Right atrium auricular region (tissue), 2 donors: ENCODE measurements at places on chromosomes 5 and 9. TPM values are rescaled to one million over a fixed set of nuclear protein-coding genes. Genes with fewer than 3 reads are reported as not detected.
A peak's percentile ranks its signal among the peaks of the same experiment; 100 is the strongest.

The GPRIN1 gene
- total RNA-seq, result 0.22 TPM

GRCh38 chr5:180670586-180671359 is 21.4 kb upstream of the FLT4 start:
- no peaks in the 10 kb centered on the region for H3K36me3 ChIP-seq
- H3K27me3 ChIP-seq, result peaks cover 5% of the 10 kb centered on the region
- no peak overlapping the region for H3K27ac ChIP-seq
- no peak overlapping the region for H3K4me3 ChIP-seq

The ABO gene
- total RNA-seq, result 1.1 TPM

DNA sequence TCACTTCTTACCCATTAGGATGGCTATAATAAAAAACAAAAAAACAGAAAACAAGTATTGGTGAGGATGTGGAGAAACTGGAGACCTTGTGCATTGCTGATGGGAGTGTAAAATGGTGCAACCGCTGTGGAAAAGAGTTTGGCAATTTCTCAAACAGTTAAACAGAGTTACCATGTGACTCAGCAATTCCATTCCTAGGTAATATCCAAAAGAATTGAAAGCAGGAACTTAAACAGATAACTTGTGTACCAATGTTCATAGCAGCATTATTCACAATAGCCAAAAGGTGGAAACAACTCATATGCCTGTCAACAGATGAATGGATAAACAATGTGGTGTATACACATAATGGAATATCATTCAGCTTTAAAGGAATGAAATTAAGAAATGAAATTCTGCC is 28.9 kb downstream of the DCP2 start:
- H3K4me1 ChIP-seq, result no peaks in the 10 kb centered on the region
- H3K4me3 ChIP-seq, result no peak overlapping the region
- no peaks in the 10 kb centered on the region for H3K27me3 ChIP-seq

DNA sequence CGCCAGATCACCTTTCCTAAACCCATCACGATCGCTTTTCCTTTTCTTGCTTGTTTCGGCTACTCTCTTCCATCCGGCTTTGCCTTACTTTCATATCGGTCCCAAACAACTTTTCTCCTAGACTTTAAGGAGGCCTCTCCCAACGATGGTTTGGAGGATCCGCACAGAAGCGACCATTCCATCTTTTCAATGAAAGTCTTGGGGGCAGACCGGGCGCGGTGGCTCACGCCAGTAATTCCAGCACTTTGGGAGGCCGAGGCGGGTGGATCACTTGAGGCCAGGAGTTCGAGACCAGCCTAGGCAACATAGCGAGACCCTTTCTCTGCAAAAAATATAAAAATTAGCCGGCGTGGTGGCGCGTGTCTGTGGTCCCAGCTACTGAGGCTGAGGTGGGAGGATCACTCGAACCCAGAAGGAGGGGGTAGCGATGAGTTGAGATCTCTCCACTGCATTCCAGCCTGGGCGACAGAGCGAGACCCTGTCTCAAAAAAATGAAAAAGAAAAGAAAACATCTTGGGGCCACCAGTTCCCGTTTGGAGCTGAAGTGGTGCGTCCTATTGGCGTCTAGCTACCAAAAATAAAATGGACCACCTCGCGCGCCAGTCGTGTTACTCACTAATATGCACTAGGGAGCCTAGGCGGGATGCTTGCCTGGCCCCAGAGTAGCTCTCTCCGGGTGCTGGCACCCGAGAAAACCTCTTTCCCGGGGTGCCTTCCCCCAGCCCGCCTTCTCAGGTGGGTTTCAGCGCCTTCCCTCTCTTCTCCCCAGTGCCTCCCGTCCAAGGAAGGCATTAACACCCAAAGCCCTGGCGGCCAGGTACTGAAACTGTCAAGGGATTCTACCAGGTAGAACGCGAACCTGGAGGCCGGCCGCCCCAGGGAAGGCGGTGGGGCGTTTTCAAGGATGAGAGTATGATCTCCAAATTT is 800 bp upstream of the AP3B1 start:
- H3K27me3 ChIP-seq, result no peaks in the 10 kb centered on the region
- peaks cover 25% of the 10 kb centered on the region for H3K4me1 ChIP-seq
- peak overlapping the region; percentile 91 for H3K4me3 ChIP-seq
- DNase-seq, result no peak

GRCh38 chr9:68577774-68578591 is 37.3 kb upstream of the TMEM252 start:
- no peaks in the 10 kb centered on the region for H3K36me3 ChIP-seq
- H3K27me3 ChIP-seq, result no peaks in the 10 kb centered on the region
- no peak for DNase-seq
- H3K27ac ChIP-seq, result no peak overlapping the region
- H3K4me1 ChIP-seq, result no peaks in the 10 kb centered on the region
- no peak overlapping the region for H3K4me3 ChIP-seq

GRCh38 chr9:72211047-72211446 is 61.8 kb downstream of the GDA start:
- no peak overlapping the region for H3K4me3 ChIP-seq
- H3K36me3 ChIP-seq, result no peaks in the 10 kb centered on the region
- no peaks in the 10 kb centered on the region for H3K4me1 ChIP-seq
- H3K27ac ChIP-seq, result no peak overlapping the region
- no peak for DNase-seq

DNA sequence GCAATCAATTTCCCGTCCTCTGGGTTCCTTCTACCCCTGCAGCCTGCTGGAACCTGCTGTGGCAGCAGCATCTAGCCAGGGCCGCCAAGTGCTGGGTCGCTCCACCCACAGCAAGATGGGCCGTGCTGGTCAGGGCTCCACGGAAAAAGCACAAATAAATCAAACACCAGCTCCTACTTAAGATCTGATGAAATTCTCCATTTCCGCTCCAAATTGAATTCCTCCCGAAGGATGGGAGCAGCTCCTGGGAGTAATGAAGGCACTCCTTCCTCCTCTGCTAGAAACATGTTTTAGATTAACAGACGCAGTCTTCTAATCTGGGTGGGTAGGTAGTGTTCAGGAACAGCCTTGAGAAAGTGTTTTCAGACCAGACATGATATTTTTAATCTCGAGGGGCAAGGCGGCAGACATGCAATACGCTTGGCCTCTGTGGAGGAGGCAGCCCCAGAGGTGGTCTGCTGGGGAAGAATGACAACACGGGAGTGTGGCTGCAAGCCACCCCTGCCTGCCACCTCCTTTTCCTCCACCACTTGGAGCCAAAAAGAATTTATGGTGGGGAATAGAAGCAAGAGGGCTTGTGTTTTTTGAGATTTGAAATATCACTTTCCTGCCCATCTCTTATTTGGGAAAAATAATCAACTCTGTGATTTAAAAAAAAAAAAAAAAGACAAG is 194.1 kb downstream of the AOPEP start:
- H3K4me3 ChIP-seq, result no peak overlapping the region
- H3K27me3 ChIP-seq, result no peaks in the 10 kb centered on the region
- no peaks in the 10 kb centered on the region for H3K4me1 ChIP-seq
- no peaks in the 10 kb centered on the region for H3K36me3 ChIP-seq
- H3K27ac ChIP-seq, result peak overlapping the region; percentile 85

DNA sequence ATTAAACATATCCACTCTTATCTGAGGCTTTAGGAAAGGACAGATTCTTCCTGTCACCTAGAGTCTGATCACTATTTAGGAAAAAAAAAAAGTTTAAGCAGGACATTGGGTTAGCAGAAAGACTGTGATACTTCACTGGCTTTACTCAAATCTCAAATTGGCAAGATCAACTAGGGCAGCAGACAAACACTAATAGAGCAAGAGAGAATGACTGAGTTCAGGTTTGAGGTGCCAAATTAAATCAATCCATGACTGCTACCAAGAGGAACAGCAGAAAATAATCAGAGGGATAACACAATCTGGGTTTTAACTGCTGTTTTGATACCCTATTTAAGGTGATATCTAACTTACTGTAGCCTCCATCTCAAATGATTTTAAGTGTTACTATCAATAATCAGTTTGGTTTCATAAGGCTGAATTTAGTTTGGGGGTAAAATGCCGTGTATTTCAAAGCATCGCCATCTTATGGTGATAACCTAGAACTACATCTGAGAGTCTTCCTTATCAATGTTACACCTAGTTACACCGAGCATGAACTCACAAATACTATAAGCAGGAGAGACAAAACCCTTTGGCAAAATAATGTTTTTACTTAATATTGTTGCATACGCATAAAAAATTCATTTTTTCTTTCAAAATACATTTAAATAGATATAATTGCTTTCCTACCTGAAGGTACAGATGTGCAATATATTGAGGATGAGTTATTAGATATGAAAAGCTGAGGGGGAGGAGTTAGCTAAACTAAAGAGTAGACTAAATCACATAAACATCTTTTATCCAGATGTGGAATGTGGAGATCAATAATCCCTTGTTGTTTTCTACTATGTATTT is 286.4 kb upstream of the CDH12 start:
- H3K36me3 ChIP-seq, result no peaks in the 10 kb centered on the region
- H3K4me3 ChIP-seq, result no peak overlapping the region
- no peak for DNase-seq
- H3K27ac ChIP-seq, result no peak overlapping the region

DNA sequence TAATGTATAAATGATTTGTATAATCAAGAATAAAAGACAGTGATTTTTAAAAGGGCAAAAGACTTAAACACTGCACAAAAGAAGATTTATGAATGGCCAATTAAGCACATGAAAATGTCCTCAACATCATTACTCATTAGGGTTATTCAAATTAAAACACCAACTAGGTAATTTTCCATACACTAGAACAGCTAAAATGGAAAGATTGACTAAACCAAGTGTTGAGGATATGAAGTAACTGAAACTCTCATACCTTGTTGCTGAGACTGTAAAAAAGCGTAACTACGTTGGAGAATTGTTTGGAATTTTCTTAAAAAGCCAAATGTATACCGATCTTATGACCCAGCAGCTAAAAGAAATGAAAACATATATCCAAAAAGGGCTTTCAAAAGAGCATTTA is 144.9 kb downstream of the SGCD start:
- no peak overlapping the region for H3K4me3 ChIP-seq
- no peaks in the 10 kb centered on the region for H3K36me3 ChIP-seq
- peaks cover 3% of the 10 kb centered on the region for H3K4me1 ChIP-seq

The CKS2 gene
- total RNA-seq, result 7.4 TPM

GRCh38 chr9:89427621-89428221 is 70.2 kb downstream of the SEMA4D start:
- DNase-seq, result no peak
- peaks cover 32% of the 10 kb centered on the region for H3K4me1 ChIP-seq
- H3K27me3 ChIP-seq, result no peaks in the 10 kb centered on the region
- no peak overlapping the region for H3K27ac ChIP-seq
- H3K36me3 ChIP-seq, result no peaks in the 10 kb centered on the region

The ARL14EPL gene
- total RNA-seq, result not detected

The DMRT3 gene
- not detected for total RNA-seq

The CCL27 gene
- total RNA-seq, result not detected
